ENCODE measurements at places on chromosomes 11 and 22.
A peak's percentile ranks its signal among the peaks of the same experiment; 100 is the strongest.

DNA sequence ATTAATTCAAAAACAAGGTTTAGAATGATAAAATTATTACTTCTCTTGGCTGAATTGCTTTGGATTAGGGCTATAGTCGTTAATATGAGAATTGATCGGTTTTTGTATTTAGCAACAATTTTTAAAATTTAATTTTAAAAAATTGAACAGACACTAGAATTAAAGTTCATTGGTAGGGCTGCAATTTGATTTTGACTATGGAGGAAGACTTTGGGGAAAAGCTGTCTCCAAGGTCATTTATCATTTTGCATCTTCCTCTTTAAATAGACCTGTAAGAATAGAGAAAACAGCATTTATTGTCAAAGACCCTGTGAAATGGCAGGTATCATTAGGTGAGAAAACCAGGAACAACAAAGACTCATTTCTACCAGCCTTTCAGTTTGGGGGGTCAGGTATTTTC, at the start of gene OR4S2:
Gene OR4S2, plus strand, starts transcription at position 301 of the 400 bp plus-strand sequence. CDS start 2,577 bp downstream, outside the sequence.
- H3K27ac ChIP-seq = no peak within 1 kb of the TSS
- H3K4me1 ChIP-seq = no peaks in the 10 kb centered on the region
- no peaks in the 10 kb centered on the region for H3K27me3 ChIP-seq
- no peak for DNase-seq
- H3K36me3 ChIP-seq = no peaks in the 10 kb centered on the region

- peaks cover 4% of the 10 kb centered on the region for H3K4me1 ChIP-seq
- no peak overlapping the region for H3K4me3 ChIP-seq
- no peaks in the 10 kb centered on the region for H3K36me3 ChIP-seq
- DNase-seq = no peak
- peaks cover 3% of the 10 kb centered on the region for H3K27me3 ChIP-seq
These were observed 7.5 kb upstream of the STK33 start for GRCh38 chr11:8601376-8602133.

DNA sequence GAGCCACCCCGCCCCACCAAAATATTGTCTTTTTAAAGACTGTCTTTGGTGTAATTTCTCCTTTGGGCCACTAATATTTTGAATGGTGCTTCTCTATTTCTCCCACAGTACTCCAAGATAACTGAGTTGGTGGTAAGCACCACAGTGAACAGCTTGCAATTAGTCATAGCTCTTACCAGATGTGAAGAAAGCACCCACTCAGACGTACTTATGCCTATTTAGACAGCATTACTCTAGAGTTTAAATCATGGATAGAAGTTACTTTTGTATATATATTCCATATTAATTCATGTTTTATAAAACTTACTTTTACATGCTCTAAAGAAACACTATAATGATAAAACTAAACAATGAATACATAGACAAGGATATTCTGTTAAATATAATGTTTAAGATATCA, 12.7 kb downstream of the ANO3 start:
- H3K4me1 ChIP-seq = peaks cover 4% of the 10 kb centered on the region
- no peaks in the 10 kb centered on the region for H3K36me3 ChIP-seq
- DNase-seq = no peak
- H3K27me3 ChIP-seq = no peaks in the 10 kb centered on the region

DNA sequence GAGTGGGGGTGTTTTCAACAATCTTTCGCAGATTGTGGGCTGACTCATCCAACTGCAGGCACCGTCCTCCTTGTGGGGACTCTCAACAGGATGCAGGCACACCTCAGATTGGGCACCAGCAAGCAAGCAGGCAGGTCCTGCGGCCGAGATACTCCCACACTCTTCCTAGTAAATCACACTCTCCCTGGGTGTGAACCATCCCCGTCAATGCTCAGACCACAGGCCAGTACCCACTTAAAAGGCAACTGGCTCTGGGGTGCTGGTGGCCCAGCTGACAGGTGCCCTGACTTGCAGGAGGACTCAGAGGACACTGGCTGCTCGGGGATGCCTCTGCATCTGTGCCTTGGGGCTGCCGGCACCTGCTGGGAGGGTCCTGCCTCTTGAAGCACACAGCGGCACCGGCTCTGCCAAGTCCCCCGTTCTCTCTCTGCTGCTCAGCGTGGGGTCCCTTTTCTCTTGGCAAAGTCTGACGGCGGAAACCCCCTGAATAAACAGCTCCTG, 282.5 kb downstream of the CTTN start:
- DNase-seq = no peak
- H3K27me3 ChIP-seq = peaks cover 12% of the 10 kb centered on the region
- no peak overlapping the region for H3K27ac ChIP-seq
- H3K4me1 ChIP-seq = peaks cover 21% of the 10 kb centered on the region
- no peaks in the 10 kb centered on the region for H3K36me3 ChIP-seq
- H3K4me3 ChIP-seq = no peak overlapping the region

DNA sequence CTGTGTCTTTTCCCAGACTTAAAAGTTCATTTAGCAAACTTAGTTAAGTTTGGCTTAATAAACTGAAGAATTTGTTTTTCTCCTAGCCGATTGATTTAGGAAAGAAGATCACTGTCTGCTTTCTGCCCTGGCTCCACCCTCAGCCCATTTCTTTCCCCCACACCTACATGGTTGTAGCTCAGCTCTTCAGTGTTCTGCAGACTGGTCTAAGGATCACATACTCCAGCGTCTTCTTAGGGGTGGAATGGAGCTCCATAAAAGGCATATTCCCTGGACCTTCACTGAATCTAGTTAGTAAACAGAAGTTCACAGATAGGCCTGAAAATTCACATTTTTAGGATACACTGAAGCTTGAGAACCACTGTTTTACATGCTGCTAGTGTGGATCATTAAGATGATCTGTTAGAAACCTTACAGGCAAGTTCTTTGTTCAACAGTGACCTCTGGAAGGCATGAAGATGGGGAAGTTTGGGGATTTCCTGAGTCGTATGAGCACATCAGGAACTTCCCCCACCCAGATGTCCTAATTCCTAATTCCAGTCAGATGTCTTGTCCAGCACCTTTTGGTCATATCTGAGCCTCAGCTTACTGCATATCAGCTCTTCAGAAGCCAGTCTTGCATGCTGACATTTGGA, 16.8 kb downstream of the PIWIL4 start:
- H3K4me1 ChIP-seq = peaks cover 17% of the 10 kb centered on the region
- H3K36me3 ChIP-seq = no peaks in the 10 kb centered on the region
- H3K4me3 ChIP-seq = no peak overlapping the region
- H3K27me3 ChIP-seq = no peaks in the 10 kb centered on the region
- DNase-seq = no peak

DNA sequence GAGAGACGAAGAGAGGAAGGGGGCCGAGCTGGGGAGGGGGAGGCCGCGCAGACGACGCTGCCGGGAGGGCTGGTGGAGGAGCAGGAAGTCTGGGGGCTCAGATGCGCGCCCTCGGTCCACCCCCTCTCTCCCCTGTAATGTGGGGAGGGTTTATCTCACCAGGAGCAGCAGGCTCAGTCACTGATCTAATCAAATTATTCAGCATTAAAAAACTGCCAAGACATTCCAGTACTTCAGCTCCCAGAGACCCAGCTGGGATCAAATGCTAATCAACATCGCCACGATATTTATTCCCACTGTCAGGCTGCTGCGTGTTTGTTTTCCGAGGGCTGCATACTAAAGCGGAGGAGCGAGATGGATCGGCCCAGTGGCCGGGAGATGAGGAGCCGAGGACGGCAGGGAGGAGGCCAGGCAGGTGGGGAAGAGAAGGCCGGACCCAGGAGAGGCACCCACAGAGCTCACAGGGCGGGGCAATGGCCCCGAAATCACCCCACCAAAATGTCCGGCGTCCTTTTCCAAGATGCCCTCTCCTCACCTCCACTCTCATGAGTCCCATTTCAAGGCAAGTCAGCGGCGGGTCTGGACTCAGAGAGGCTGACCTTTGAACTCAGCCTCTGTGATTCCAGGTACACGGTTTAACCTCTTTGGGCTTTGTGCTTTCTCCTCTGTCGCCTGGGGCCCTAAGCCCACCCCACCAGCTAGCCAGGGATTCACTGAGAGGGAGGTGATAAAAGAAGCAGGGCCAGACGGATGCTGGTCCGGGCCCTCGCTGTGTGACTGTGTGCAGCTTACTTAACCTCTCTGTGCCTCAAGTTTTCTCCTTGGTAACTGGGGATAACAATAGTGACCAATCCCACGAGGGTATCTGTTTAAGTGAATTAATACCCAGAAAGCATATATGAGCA, 502.1 kb downstream of the MN1 start:
- H3K36me3 ChIP-seq = no peaks in the 10 kb centered on the region
- peak overlapping the region; percentile 43 for H3K4me3 ChIP-seq
- peak overlapping the region; percentile 13 for H3K27ac ChIP-seq
- DNase-seq = no peak

DNA sequence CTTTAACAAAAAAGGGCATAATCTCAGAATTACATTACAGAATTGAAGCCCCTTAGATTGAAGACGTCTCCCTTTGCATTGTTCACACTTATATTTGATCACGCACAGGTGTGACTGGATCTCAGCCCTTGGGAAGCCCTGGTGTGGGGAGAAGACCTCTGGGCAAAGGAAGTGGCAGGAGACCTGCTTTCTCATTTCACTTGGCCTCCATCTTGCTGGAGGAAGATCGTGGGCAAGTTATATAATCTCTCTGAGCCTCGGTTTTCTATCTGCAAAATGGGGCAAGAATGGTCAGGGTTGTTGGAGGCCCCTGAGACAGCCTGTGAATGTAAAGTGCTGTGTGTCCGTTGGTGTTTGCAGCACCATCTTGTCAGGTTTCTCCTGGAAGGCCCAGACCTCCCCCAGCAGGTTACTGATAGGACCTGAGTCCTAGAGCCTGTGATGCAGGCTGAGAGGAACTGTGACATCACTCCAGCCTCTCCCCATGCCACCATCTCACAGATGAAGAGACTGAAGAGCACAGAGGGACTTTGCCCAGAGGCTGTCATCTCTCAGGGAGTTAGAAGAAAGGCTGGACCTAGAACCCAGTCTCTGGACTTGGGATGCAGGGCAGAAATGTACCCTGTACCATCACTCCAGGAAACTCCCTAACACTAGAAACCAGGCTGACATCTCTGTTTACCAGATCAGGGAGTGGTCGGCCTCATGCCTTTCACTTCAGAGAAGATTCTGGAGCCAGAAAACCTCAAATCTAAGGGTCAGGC, 1.1 kb upstream of the APOA1 start:
- no peak overlapping the region for H3K27ac ChIP-seq
- no peak overlapping the region for H3K4me3 ChIP-seq
- no peak for DNase-seq
- peaks cover 2% of the 10 kb centered on the region for H3K27me3 ChIP-seq

DNA sequence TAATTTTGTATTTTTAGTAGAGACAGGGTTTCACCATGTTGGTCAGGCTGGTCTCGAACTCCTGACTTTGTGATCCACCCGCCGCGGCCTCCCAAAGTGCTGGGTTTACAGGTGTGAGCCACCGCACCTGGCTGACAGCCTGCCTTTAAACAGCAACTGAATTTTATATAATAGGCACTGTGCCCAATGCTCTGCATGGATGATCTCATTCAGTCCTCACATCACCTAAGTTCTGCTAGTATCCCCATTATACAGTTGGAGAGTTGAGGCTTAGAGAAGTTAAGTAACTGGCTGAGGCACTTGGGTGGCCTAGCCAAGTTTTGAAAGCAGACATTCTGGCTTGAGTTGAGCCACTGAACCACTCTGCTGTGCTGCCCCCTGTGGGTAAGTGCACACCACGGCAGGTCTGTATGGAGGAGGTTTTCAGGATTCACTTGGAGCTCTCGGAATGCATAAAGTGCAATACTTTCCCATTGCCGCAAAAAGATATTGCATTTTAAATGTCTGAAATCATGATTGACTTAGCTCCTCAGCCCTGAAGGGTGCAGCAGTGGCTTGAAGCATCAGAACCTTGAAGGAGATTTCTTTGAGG, 112.4 kb downstream of the LDLRAD3 start:
- DNase-seq = peak; percentile 57
- peaks cover 8% of the 10 kb centered on the region for H3K4me1 ChIP-seq
- H3K36me3 ChIP-seq = peaks cover 13% of the 10 kb centered on the region
- H3K4me3 ChIP-seq = no peak overlapping the region

DNA sequence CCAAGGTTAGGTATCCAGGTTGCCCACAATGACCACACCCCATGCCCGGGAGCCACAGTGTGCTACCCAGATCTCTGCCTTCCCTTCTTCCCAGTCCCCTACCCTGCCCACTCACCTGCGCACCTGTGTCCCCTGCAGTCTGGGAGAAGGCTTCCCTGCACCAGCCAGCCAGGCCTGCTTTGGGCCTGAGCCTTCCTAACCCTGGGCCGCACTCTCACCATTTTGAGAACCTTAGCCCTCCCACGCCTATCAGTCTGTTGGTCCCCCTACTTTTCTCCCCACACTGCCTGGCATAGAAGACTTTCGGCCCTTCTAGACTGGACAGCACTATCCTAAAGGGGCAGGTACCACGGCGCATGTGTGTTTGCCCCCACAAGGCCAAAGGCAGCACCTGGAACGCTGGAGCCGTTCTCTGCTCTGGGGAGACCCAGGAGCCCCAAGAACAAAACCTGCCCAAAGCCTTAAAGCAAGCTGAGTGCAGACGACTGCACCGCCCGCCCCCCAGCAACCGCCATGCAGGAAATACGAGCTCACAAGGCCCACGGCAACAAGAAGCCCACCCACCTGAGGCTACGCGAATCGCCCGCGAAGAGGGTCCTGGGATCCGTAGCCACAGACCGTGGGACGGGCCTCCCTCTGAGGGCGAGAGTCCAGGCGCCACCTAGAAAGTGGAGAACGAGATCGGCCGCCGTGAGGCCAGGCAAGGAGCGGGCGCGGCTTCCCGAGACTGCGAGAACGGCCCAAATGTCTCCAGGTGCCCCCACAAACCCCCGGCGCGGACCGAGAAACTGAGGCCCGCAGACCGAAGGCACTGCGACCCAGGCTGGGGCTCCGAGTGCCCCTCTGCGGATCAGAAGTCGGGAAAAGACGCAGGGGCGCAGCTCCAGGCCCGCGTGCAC, 546 bp downstream of the GNB1L start:
- DNase-seq = no peak
- H3K27me3 ChIP-seq = peaks cover 15% of the 10 kb centered on the region
- peaks cover 17% of the 10 kb centered on the region for H3K36me3 ChIP-seq
- H3K4me1 ChIP-seq = peaks cover 23% of the 10 kb centered on the region

DNA sequence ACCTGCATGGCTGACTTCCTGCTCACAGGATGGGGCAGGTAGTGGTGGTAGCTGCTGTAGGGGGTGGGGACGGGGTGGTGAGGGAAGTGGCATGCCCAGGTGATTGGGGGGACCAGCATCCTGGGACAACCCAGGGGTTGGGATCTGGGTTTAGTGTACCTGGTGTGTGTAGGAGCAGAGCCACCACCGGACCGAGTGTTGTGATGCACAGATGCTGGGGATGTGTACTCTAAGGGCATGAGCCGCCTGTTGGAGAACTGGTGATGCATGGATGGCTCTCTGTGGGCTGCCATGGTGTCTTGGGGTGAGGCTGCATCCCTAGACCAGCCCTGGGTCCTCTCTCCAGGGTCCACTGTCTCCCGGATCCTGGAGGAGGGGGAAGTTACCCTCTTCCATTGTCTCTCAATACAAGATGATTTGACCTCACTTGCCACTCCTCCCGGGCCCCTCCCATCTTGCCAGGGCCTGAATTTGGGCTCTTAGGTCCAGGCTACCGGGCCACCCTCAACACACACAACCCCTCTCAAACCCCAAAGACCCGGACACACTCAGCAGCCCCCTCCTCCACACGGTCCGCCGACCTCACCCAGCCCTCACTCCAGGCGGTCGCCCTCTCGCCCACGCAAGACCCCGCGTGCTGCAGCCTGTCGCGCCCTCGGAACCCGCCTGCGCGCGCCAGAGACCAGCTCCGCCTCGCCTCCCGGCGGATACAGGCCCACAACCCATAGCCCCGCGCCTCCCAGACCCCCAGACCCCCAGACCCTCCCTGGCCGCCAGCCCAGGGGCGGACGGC, 619 bp downstream of the LRRC75B start:
- peak overlapping the region; percentile 80 for H3K27ac ChIP-seq
- peaks cover 7% of the 10 kb centered on the region for H3K27me3 ChIP-seq

GRCh38 chr11:76131671-76132631, 74.4 kb downstream of the WNT11 start:
- H3K27me3 ChIP-seq = peaks cover 4% of the 10 kb centered on the region
- H3K27ac ChIP-seq = no peak overlapping the region
- H3K4me3 ChIP-seq = no peak overlapping the region
- peaks cover 2% of the 10 kb centered on the region for H3K36me3 ChIP-seq
- peaks cover 18% of the 10 kb centered on the region for H3K4me1 ChIP-seq

Measured in endothelial cell (in vitro differentiated cells).